ENCODE measurements at places on chromosomes 3 and 15.

- DNase-seq = no peak
Measured at GRCh38 chr15:28993720-28994053, 107.9 kb downstream of the APBA2 start.

GRCh38 chr3:10833855-10834414 is 17.9 kb downstream of the SLC6A11 start:
- no peak for DNase-seq

DNA sequence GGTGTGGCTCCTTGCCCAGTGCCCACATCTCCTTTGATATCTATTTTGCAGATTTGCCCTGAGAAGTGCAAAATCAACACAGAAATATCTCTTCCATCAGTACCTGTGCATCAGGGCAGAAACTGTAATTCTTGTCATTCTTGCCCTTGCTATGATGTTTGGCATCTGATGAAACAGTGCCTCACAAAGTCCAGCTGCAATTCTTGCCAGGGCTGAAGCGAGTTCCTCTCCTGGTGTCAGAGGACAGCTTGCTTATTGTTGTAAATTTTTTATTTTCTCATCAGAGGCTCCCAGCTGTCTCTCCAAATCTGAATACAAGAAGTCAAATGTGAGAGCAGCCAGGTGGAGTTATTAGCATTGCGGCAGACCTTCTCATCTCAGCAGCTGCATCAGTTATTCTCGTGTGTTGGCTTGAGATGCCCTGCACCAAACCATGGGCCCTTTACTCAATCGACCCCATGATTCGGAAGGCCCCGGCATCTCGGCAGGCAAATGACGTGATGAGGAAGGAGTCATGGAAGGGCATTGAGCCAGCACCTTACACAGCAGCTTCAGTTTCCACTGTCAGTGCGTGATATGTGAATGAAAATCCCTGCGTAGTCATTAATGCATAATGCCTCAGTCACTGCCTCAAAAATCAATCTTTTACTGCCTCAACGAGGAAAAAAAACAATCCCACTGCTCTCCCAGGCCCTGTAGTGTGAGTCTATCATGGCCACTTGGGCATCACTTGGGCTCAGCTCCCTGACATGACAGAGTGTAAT is 93.4 kb downstream of the CCNL1 start:
- DNase-seq = peak; percentile 79

DNA sequence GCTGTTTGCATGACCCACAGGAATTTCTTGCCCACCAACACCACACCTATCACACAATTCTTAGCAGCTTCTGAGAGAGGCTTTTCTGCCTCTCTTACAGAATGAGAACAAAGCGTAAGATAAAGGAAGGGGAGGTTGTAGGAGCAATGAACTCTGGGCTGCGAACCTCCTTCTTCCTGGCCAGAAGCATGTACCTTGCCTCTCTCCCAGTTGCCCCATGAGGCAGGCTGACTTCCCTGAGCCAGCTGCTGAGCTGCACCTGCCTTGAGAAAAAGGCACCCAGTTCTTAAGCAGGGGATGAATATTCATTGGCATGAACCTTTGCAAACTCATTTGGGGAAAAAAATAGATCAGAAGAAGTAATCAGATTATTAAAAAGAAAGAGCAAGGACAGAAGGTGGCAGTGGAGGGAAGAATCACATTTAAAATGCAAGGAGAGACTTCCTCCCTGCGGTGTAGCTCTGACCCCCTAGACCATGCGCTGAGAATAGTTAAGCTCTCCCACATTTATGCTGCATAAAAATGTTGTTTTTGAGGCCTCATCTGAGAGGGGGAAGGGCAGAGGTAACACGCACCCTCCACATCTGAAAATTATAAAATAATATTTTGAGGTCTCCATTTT is 304.8 kb downstream of the EPHB1 start:
- no peak for DNase-seq

GRCh38 chr3:62798000-62798399 is 77.2 kb downstream of the CADPS start:
- DNase-seq = no peak

GRCh38 chr3:9033867-9034266 is 70.6 kb upstream of the RAD18 start:
- no peak for DNase-seq

DNA sequence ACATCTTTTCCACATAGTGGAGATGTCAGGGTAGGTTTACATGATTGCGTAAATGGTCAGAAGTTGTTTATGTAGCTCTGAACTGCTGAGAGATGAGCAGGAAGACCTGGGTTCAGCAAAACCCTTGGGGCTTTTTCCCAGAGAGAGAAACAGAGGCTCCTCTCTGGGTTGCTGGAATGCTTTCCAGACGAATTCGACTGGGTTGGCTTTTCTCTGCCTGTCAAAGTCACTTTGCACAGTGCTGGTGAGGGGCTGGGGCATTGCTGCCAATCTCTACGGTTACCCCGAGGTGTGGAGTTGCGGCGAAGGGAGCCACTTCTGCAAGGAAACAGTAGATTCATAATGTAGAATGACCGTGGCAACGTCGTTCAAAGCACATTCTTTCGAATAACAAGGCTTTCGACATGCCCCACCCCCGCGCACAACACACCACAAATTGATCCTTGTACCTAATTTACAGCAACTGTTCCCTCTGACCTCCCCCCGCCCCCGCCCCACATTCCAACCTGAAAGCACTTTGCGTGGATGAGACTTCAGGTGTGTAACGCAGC is 950 bp upstream of the CNTN4 start:
- DNase-seq = no peak
